Endodermal cell (in vitro differentiated cells): ENCODE measurements at places on chromosomes 6 and 20.
A peak's percentile ranks its signal among the peaks of the same experiment; 100 is the strongest.

DNA sequence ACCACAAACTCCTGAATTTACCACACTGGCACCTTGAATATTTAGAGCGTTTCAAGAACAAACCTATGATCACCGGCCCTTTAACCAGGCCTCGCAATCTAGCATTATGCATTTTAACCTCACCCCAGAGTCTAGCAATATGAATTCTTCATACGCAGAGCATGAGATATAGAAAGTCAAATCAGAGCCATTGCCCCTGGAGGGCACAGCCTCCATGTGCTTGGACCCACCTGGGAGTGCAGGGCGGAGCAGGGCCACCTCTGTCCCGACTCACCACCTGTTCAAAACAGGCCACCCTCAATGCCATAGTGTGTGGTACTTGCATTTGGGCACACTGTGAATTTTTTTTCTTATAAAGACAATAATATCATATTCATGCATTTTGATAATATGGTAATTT, 19.5 kb upstream of the AFDN start:
- H3K27ac ChIP-seq, result no peak overlapping the region
- H3K36me3 ChIP-seq, result no peaks in the 10 kb centered on the region
- no peak for DNase-seq
- no peaks in the 10 kb centered on the region for H3K4me1 ChIP-seq
- H3K4me3 ChIP-seq, result no peak overlapping the region

GRCh38 chr6:3453413-3454272, 3.2 kb downstream of the SLC22A23 start:
- peaks cover 2% of the 10 kb centered on the region for H3K4me1 ChIP-seq
- no peaks in the 10 kb centered on the region for H3K36me3 ChIP-seq
- H3K27ac ChIP-seq, result no peak overlapping the region
- DNase-seq, result peak; percentile 44

DNA sequence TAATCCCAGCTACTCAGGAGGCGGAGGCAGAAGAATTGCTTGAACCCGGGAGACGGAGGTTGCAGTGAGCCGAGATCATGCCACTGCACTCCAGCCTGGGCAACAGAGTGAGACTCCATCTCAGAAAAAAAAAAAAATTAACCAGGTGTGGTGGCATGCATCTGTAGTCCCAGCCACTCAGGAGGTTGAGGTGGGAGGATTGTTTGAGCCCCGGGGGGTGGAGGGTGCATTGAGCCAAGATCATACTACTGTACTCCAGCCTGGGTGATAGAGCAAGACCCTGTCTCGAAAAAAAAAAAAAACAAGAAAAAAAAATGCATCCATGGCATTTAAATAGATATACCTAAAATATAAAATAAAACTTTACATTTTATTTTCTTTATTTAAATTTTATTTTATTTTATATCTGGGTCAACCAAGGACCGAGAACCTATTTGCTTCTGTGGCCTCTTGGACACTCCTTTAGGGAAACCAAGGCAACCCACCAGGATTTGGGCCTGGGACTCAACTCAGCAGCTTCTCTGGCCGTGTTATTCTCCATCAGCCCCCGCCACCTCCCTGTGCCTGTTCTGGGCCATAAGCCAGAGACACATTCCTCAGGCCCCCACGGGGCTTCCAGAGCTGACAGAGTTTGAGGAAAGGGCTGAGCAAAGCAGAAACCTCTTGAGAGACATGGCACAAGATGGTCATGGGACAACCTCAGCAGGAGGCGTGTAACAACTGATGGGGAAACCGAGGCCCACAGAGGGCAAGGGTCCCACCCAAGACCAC, 6.2 kb downstream of the SNTA1 start:
- no peaks in the 10 kb centered on the region for H3K36me3 ChIP-seq
- no peak for DNase-seq
- H3K27me3 ChIP-seq, result peaks cover 9% of the 10 kb centered on the region
- H3K27ac ChIP-seq, result no peak overlapping the region
- no peaks in the 10 kb centered on the region for H3K4me1 ChIP-seq
- H3K4me3 ChIP-seq, result no peak overlapping the region

DNA sequence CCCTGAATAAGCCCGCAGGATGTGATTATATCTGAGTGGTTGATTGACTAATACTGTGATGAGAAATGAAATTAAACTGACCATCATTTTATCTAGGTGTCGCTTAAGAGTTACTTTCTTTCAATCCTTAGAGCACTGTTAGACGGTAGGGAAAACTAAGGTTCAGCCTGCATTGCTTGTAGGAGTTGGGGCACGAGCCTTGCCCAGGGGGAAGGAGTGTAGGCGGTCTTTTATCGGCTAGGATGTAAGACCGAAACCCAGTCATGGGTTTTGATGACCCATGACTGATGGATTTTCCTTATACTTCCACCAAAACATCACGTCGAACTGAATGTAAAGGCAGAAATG, 392 bp upstream of the TASP1 start:
- H3K27me3 ChIP-seq, result no peaks in the 10 kb centered on the region
- no peak for DNase-seq
- H3K27ac ChIP-seq, result no peak overlapping the region
- no peaks in the 10 kb centered on the region for H3K36me3 ChIP-seq
- no peaks in the 10 kb centered on the region for H3K4me1 ChIP-seq
- H3K4me3 ChIP-seq, result peak overlapping the region; percentile 98

GRCh38 chr6:105449756-105450390, 47.0 kb upstream of the PREP start:
- no peaks in the 10 kb centered on the region for H3K4me1 ChIP-seq
- no peak overlapping the region for H3K27ac ChIP-seq
- H3K36me3 ChIP-seq, result no peaks in the 10 kb centered on the region
- DNase-seq, result no peak
- no peak overlapping the region for H3K4me3 ChIP-seq
